Activated naive CD8-positive, alpha-beta T cell treated with anti-CD3 and anti-CD28 coated beads, Interleukin-2, amount 50 U/mL, for 16 hours (primary cell): ENCODE measurements at places on chromosomes 2 and 18.

DNA sequence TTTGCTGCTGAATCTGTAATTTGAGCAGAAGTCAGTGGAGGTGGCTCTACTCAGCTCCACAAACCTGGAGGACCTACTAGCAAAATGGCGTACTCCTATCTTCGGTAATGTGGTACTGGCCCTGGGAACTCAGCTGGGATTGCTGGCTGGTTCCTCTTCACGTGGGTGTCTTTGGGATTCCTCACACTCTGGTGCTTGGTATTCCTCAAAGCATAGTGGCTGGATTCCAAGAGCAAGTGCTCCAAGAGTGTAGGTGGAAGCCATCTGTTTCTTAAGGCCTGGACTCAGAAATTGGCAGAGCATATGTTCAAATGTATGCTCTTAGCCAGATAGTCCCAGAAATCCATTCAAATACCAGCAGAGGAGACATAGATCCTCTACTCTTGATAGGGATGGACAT lies 281.9 kb upstream of the CDH7 start:
- DNase-seq = no peak

DNA sequence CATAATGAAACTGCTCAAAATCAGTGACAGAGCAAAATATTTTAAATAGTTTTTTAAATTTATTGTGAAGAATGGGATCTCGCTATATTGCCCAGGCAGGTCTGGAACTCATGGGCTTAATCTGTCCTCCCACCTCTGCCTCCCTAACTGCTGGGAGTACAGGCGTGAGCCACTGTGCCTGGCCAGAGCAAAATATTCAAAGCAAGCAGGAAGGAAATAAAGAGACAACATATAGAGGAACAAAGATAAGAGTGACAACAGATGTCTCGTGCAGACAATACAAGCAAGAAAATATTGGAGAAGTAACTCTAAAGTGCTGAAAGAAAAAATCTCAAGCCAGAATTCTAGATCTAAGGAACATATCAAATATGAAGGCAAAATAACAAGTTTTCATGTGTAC lies 5.0 kb upstream of the SCLY start:
- DNase-seq = no peak

GRCh38 chr2:220893411-220893810 lies 678.7 kb downstream of the EPHA4 start:
- no peak for DNase-seq

- DNase-seq = no peak
Observed at GRCh38 chr2:107961395-107961794, 24.9 kb upstream of the SLC5A7 start.
